ENCODE measurements at places on chromosomes 3 and 15. TPM values are rescaled to one million over a fixed set of nuclear protein-coding genes. Genes with fewer than 3 reads are reported as not detected.

COL6A5 gene
- not detected for total RNA-seq

GOLGA6B gene
- total RNA-seq, result not detected

DOCK3 gene
- 0.62 TPM for total RNA-seq

TEX55 gene
- not detected for total RNA-seq

DAZL gene
- total RNA-seq, result not detected

SUSD5 gene
- 9.5 TPM for total RNA-seq

XCR1 gene
- not detected for total RNA-seq

SCN11A gene
- not detected for total RNA-seq

SYNM gene
- 35.9 TPM for total RNA-seq

MYEF2 gene
- total RNA-seq, result 22.3 TPM

CYP8B1 gene
- not detected for total RNA-seq

TUSC2 gene
- total RNA-seq, result 9.0 TPM

FBXO40 gene
- 0.06 TPM for total RNA-seq

SMAD6 gene
- total RNA-seq, result 25.2 TPM

CXCR6 gene
- 0.76 TPM for total RNA-seq

LYSMD2 gene
- total RNA-seq, result 25.9 TPM

STAG1 gene
- total RNA-seq, result 41.5 TPM

DNA sequence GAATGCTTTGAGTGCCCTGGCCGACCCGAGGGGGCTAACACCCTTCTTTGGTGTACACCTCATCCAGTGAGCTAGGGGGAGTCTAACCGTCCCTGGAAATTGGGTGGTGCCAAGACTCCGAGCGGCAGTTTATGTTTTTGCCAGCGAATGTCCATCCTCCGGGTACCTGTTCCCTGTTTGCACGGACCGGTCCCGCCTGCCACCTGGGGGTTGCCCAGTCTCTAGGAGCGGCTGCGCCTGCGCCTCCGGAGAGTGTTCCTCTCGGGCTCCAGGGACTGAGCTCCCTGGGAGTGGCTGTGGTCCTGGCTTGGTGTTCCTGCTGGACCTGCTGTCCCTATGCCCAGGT, 913 bp upstream of the WNT7A start:
- DNase-seq, result peak; percentile 9

- no peak for DNase-seq
Measured at GRCh38 chr3:186883686-186884058, 41.2 kb downstream of the ADIPOQ start.

DNA sequence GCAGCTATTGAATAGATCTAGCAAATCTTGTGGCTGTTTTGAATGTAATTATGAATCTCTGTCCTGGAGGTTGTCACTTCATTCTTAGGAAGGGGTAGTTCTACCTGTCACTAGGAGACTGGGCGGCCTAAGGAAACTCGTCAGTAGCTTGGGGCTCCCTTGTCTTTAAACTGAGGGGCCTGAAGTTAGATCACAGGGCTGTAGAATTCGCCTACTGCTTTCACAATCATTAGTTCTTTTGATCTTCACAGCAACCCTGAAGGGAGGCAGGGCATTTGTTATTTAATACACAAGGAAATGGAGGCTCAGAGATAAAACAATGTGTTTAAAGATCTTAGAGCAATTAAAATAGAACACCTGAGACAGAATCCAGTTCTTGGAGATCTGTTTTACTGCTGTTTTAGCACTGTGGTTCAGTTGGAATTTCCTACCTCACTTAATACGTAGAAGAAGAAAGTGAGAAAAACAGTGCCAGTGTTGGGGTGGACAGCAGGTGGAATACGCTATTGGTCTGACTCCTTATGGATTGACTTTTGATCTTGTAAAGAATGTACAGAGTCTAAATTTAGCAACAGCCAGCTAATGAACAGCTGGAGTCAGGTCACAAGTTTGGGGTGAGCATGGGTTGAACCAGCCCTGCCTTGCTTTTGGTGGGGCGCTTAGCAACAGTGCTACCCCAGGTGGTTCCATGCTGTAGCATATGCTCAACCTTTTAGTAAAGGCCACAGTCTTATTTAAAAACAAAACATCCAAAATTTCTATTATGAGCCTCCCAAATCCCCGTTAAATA, 71.4 kb upstream of the BHLHE40 start:
- no peak for DNase-seq

GRCh38 chr3:76438971-76439370, 600.9 kb upstream of the ROBO2 start:
- no peak for DNase-seq

- no peak for DNase-seq
Measured at GRCh38 chr15:90760661-90761232, 43.6 kb downstream of the BLM start.

DNA sequence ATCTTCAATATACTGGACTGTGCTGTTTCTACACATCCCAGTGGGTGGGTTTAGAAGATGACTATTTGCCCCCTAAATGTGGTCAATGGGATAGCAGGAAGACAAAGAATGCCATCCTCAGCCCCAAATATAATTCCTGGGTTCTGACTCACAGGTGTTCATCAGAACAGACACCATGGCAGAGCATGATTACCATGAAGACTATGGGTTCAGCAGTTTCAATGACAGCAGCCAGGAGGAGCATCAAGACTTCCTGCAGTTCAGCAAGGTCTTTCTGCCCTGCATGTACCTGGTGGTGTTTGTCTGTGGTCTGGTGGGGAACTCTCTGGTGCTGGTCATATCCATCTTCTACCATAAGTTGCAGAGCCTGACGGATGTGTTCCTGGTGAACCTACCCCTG, 3.0 kb downstream of the CXCR6 start:
- DNase-seq, result no peak

- DNase-seq, result peak; percentile 58
Measured at GRCh38 chr15:48644467-48644826, 1.1 kb downstream of the FBN1 start.

DNA sequence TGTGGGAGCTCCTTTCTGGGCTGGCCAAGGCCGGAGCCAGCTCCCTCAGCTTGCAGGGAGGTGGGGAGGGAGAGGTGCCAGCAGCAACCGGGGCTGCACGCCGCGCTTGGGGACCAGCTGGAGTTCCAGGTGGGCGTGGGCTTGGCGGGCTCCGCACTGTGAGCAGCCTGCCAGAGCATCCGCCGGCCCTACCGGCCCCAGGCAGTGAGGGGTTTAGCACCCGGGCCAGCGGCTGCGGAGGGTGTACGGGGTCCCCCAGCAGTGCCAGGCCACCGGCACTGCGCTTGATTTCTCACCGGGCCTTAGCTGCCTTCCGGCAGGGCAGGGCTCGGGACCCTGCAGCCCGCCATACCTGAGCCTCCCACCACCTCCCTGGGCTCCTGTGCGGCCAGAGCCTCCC, 651.0 kb upstream of the ARPP21 start:
- no peak for DNase-seq

- DNase-seq, result no peak
Measured at GRCh38 chr15:28991236-28992171, 105.7 kb downstream of the APBA2 start.

GRCh38 chr3:168653255-168653654, 557.5 kb upstream of the GOLIM4 start:
- no peak for DNase-seq

DNA sequence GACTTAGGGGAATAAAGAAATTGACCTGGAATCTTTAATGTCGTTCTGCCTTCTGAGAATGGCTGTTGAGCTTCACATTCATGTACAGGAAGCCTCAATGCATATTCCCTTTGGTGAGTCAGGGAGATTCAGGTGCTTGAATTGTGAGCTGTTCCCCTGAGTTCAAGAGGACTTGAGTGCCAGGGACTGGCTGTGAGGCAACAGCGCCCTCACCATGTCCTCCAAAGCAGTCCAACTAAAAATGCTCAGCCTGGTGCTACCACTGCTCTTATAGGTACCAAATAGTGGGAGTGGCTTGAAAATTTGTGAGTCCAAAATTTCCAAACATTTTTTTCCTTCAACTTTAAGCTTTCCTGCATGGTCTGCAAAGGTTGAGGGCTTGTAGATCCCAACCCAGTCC, 54.1 kb downstream of the LEO1 start:
- DNase-seq, result no peak

GRCh38 chr3:33898901-33899300, 100.5 kb downstream of the PDCD6IP start:
- no peak for DNase-seq

- no peak for DNase-seq
Measured at GRCh38 chr3:194080436-194080835, 55.5 kb upstream of the HES1 start.

DNA sequence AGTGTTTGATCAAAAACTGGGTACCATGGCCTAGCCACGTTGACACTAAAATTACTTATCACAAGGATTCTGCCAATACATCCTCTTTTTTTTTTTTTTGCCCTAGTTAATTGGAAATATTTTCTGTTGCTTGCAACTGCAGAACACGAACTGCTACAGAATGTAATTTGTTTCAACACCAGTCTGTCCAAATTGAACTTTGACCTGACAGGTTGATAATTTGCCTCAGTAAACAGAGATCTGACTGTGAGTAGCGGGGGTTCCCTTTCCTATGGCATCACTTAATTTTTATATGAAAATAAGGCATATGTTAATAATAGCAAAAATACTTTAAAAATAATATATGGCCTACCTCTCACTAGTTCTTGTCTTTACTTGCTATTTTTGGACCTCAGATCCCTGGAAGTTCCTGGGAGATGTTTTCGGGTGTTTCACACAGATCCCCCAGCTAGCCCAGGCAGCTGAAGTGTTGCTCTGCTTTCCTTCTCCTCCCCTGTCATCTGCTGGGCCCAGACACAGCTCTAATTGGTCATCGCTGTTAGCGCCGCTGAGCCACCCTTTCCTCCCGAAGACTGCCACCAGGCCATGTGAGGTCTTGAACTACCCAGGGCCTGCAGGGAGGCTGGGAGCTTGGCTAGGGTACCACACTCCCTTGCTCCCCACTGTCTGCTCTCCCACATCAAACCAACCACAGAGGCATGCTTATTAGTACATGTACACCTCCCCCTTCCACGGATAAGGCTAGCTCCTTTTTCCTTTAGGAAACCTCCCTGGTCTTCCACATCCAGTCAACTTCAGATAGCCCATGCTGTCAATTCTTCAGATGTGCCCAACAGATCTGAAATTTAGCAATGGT, 89.8 kb upstream of the RNF7 start:
- no peak for DNase-seq

DNA sequence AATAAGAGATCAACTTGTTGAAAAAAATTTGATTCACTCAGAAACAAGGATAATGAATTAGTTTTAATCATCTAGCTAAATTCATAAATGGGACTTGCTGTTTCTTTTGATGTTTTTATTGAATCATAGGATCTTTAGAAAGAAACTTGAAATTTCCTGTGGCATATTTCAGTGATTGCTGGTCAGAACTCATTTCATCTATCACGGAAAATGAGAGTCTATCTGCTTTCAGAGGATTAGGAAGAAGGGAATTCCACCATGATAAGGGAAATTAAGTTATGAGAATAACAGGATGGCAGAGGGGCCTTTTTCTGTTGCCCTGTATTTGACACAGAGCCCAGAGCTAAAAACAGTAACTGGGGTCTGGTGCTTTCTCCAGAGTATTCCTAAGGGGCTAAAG, 44.9 kb upstream of the CCNL1 start:
- DNase-seq, result no peak

DNA sequence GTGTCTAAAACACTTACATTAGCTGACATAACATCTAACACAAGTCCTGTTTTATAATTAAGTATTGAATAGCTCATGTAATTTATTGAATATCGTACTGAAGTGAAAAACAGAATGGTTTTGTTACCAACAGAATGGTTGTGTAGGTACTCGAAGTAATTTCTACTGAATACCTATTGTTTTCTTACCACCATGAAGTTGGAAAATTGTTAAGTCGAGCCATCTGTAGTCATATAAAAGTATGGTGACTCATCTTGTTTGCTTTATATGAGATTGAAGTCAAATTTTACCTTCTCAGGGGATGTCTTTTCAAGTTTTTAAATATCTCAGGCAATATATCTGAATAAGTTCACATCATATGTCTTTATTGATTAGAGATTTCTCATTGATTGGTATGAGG, 37.6 kb downstream of the PIAS1 start:
- DNase-seq, result no peak

DNA sequence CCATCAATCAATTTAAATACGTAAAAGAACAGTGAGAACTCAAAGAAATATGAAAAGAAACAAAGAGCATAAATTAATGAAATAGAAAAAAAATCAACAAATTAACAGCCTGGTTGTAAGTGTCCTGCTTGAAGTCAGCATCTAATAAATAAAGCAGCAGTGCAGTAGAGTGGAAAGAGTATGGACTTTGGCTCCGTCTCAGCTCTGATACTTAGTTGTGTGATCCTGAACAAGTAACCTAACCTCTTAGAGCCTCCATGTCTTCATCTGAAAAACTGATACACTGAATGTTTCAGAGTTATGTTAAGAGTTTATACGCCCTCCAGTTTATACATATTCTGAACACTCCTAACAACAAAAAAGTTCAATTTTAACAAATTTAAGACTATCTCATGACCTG, 44.6 kb downstream of the TFDP2 start:
- no peak for DNase-seq

- no peak for DNase-seq
Measured at GRCh38 chr3:129432671-129433070, 4.2 kb upstream of the EFCAB12 start.

GRCh38 chr3:146747928-146748327, 142.8 kb upstream of the PLSCR5 start:
- DNase-seq, result no peak

DNA sequence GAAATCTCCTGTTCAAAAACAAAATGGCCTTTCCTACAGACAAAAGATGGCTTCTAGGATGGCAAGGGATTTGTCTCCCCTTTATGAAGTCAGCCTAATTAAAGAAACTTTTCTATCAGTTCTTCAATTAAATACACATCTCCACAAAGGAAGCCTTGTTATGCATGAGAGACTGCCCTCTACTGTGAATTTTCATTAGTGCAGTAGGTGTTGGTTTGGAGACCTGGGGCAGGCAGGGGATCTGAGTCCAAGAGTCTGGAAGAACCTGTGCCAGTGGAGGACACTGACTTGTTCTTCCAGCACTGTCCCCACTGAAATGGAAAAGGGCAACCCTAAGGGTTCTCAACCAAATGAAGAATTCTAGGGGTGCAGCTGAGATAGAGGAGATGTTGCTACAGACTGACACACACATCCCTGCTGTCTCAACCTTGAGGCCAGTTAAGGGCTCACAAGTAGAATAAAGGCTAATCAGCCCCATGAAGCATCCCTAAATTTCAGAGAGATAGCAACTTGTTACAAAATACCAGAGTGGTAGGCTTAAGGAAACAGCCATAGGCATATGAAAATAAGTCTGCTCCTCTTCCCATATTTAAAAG, 174.0 kb upstream of the PRICKLE2 start:
- peak; percentile 37 for DNase-seq

GRCh38 chr15:35465783-35466182, 80.2 kb downstream of the DPH6 start:
- no peak for DNase-seq

GRCh38 chr3:115401851-115402501, 221.3 kb upstream of the GAP43 start:
- no peak for DNase-seq

- no peak for DNase-seq
Measured at GRCh38 chr3:66473181-66473580, 27.6 kb downstream of the LRIG1 start.

GRCh38 chr15:47796830-47797229, 79.5 kb downstream of the SEMA6D start:
- no peak for DNase-seq
